ENCODE measurements at places on chromosomes 3 and 15. TPM values are rescaled to one million over a fixed set of nuclear protein-coding genes. Genes with fewer than 3 reads are reported as not detected.

DNA sequence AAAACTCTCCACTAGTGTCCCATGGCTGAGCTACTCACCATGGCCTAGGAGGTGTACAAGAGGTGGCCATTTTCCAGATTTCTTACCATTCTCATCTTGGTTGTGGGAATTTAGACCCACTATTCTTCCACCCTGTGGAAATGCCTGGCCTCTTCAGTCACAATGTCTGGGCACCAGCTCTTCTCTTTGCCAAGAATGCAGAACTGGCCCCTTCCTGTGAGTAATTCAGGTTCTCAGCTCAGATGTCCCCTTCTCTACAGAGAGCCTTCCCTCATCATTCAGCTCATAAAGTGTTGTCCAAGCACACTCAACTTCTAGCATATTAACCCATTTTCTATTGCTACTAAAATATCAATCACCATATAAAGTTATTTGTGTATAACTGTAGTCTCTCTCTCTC is 575.5 kb upstream of the KCNMB2 start:
- DNase-seq, result no peak
- no peak overlapping the region for H3K4me3 ChIP-seq
- no peaks in the 10 kb centered on the region for H3K4me1 ChIP-seq
- H3K36me3 ChIP-seq, result no peaks in the 10 kb centered on the region
- H3K27ac ChIP-seq, result no peak overlapping the region
- no peaks in the 10 kb centered on the region for H3K27me3 ChIP-seq

GRCh38 chr15:75884041-75884440 is 19.6 kb upstream of the FBXO22 start:
- H3K27ac ChIP-seq, result no peak overlapping the region
- H3K27me3 ChIP-seq, result no peaks in the 10 kb centered on the region
- no peaks in the 10 kb centered on the region for H3K4me1 ChIP-seq

DNA sequence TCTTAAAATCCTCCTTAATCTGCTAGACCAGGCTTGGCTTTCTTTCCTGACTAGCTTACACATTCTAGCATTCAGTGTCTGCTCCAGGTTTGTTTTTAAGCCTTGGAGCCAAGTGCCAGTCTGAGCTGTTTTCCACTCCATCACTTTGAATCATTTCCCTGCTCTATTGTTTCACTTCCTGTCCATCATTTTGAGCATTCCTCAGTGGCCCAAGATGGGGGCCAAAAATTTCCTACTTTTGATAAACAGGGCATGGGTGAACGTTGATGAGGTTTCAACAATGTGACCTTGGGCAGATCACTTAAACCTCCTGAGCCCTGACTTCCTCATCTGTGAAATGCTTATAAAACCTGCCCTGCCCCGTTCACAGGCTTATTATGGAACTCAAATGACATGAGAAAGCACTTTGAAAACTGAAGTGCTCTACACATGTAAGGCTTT is 4.4 kb downstream of the CYP19A1 start:
- H3K36me3 ChIP-seq, result no peaks in the 10 kb centered on the region
- no peak for DNase-seq
- no peak overlapping the region for H3K4me3 ChIP-seq
- H3K4me1 ChIP-seq, result peaks cover 5% of the 10 kb centered on the region
- H3K27me3 ChIP-seq, result peaks cover 9% of the 10 kb centered on the region

DNA sequence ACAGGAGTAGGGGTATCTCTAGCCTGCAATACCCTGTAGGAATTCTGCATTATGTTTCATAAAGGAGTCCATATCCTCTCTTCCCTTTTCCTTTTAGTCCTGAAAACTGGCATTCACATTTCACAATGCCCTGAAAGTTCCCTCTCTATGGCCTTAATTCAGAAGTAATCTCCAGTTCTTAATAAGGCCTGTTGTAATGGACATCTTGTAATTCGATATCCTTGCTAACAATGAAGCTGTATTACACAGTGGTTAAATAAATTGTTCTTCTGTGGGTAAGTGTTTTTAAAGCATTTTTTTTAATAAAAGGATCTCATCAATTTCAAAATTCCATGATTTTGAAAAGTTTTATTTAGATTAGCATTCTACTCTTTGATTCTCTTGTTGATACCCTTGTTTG is 34.3 kb upstream of the NEO1 start:
- DNase-seq, result no peak
- H3K36me3 ChIP-seq, result no peaks in the 10 kb centered on the region
- no peak overlapping the region for H3K4me3 ChIP-seq
- no peaks in the 10 kb centered on the region for H3K27me3 ChIP-seq
- H3K27ac ChIP-seq, result no peak overlapping the region

LRRC31 gene
- total RNA-seq, result 1.4 TPM

CYP8B1 gene
- total RNA-seq, result not detected

FRMD5 gene
- 3.8 TPM for total RNA-seq

HTR3E gene
- not detected for total RNA-seq

Data from type B pancreatic cell (in vitro differentiated cells).